ENCODE measurements at places on chromosomes 2 and 18.

- no peak for DNase-seq
Measured at GRCh38 chr2:118842661-118843482, 4.6 kb downstream of the EN1 start.

DNA sequence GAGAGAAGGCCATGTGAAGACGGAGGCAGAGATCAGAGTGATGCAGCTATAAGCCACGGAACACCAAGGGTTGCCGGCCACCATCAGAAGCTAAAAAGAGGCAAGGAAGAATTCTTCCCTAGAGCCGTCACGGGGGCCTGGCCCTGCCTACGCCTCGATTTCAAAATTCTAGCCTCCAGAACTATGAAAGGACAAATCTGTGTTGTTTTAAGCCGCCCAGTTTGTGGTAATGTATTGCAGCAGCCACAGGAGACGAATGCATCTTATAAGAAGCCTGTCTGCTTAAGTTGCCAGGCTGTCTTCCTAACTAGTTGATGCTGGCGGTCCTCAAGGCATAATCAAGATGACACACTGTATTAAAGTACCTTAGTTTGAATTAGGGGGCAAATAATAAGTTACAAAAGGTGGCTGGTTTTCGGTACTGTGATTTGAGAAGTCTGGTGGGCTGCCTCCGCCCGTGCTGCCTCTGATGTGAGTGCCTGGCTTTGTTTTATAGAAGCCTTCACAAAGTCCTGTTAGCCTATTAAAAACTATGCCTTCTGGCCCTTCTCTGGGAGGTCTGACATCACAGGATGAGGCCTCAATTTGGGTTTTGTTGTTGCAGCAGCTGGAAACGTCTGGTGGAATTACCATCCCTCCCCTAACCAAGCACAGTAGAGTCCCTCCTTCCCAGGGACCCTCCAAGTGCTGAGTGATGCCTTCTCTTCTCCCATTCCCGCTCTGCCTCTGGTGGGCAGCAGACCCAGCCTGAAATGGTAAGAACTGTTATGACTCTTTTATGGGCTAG, 53.6 kb downstream of the SRD5A2 start:
- DNase-seq, result no peak

GRCh38 chr2:226123300-226123699, 676.3 kb downstream of the IRS1 start:
- DNase-seq, result no peak

GRCh38 chr2:102361632-102362241, 6.1 kb downstream of the IL18R1 start:
- no peak for DNase-seq

DNA sequence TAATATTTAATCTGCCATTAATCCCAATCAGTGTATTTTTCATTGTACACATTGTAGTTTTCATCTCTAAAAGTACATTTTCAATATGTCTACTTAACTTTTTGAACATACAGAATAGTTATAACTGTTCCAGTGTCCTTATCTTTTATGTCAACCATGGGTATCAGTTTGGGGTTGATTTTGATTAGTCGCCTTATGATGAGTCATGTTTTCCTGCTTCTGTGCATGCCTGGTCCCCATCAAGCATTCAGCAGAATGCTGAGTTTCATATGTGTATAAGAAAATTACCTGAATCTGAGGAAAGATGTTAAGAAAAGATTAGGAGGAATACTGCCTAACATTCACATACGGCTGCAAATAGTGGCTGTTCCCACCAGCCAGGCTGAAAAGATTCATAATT, 17.7 kb downstream of the SPDYA start:
- DNase-seq, result no peak

DNA sequence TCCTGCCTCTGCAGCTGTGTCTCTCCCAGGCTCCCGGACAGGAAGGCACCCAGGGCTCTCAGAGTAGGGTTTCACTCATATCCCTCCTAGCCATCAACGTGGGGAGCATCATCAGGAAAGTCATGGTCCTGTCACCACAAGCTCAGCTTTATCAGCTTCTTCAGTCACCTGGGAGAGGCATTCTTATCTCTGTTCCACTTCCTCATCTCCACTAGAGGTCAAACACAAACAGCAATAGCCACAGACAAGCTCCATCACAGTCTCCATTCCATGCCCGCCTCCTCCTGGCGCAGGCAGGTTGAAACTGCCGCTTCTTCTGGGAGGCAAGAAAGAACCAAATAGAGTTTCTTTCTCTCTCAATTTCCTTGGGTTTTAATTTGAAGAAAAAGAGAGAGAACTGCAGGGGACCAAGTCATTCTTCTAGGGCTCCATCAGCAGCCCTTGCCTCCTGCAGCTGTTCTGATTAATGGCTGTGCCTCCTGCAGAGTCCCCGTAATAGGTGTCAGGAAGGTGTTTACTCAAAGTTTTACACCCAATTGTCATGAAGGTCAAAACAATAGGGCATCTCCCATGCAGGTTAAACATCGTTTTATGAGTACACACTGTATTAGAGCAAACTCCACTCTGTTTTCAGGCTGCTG, 377.9 kb downstream of the TMEM182 start:
- DNase-seq, result no peak

DNA sequence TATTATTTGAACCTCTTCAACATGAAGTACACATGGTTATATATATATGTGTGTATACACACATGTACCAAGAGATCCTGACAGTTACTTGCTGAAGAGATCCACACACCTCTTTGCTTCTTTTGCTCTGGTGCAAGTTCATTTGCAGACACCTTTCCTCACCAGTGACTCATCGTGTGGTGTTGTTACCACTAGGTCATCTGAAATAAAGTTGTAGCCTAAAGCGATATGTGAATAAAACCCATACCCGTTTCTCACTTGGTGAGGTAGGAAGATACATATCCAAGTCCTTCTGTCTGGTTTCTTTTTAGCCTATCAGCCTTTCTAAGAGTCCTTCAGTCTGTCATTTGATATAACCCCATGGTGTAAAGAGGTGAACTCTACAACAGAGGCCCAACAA, 379.4 kb upstream of the RAB12 start:
- DNase-seq, result no peak

Measured in DMS153 (cell line).